ENCODE measurements at places on chromosomes 11 and 22.

DNA sequence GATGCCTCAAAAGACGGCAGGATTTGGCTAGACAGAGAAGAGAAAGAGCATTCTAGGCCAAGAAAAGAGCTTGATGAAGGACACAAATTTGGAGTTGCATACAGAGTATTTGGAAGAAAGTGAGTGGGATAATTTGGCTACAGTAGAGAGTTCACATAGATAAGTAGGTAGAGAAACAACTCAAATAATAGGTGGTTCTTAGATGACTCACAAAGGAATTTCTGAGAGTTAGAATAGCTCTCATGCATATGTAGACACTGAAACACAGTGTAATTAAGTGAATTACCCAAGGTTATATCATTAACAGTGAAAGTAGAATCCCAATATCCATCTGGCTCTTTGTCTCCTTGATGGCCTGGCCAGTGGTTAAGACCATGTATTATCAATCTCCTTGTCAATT lies 228.6 kb upstream of the DDI1 start:
- no peak for DNase-seq

DNA sequence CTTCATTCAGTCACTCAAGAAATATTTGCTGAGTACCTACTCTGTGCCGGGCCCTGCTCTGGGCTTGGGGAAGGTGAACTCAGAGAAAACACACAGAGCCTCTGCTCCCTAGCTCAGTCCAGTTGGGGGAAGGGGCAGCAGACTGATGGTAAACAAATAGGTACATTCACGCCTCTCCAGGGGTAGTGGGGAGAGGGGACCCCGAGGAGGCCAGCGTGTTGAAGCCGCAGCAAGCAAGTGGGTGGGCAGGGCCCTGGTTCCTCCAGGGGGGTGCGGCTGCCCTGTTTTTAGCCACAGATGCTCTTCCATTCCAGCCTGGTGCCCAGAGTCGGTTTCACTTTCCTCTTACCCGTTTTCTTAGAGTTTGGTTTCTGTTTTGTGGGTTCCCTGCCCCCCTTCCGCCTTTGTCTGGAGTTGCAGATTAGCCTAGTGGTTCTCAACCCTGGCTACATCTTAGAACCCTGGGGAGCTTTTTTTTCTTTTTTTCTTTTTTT lies 8.7 kb downstream of the DRAP1 start:
- DNase-seq, result no peak

DNA sequence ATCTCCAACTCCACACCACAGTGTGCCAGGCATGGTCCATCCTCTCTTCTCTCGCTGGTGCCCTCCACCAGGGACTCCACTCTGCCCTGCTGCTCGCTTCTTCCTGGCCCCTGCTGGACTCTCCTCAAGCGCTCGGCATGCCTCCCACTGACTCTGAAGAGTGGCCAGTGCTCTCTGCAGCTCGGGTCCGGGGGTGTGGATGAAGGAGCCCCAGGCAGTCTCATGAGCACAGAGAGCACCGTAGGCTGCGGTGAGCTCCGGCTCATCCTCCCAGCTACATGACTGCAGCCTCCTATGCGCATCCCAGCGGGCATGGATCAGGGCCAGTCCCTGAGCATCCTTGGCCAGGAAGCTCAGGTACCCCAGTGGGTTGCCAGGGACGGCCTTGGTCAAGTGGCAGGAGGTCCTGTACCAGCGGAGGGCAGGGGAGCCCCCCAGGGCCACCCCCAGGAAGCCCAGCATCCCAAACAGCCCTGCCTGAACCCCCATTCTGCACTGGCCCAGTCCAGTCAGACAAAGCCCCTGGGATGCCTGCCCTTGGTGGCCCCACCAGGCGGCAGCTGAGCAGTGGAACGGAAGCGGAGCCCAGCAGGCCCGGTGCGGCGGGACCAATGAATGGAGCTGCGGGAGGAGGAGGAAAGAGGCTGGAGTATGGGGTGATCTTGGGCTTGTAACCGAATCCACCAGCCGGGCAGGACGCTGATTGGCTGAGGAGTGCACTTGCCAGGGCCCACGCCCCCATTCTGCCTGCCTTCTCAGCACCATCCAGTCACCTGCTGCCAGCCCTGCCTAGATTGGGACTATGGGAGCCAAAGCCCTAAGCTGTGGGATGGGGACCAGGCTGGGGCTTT lies at the start of gene PLA2G3:
Gene PLA2G3 (minus strand): TSS at position 643 of the 851 bp plus-strand sequence. CDS start 154 bp downstream, at position 489.
- DNase-seq, result peak; percentile 97

GRCh38 chr11:134598368-134598767 lies 186.3 kb upstream of the B3GAT1 start:
- no peak for DNase-seq

GRCh38 chr11:66547662-66548009 lies 933 bp downstream of the ACTN3 start:
- no peak for DNase-seq

GRCh38 chr11:45141171-45141570 lies 5.3 kb upstream of the PRDM11 start:
- DNase-seq, result no peak

DNA sequence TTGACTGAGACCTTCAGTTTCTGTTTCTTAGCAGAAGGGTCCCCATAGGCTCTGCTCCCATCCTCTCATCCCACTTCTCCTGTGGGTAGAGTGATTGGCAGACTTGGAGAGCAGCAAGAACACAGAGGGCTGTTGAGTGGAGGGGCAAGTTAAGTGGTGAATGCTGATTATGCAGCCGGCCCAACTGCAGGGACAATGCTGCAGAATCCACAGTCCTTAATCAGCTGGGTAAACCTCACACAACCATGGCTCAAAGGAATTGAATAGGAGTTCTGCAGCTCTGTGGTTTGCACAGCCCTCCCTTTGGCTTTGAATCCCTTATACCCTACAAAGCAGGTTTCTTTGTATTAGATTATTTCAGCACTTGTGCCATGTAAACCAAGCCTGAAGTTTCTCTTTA lies 161.1 kb downstream of the NAV2 start:
- no peak for DNase-seq

GRCh38 chr11:103924166-103925013 lies 112.0 kb upstream of the DDI1 start:
- DNase-seq, result no peak

DNA sequence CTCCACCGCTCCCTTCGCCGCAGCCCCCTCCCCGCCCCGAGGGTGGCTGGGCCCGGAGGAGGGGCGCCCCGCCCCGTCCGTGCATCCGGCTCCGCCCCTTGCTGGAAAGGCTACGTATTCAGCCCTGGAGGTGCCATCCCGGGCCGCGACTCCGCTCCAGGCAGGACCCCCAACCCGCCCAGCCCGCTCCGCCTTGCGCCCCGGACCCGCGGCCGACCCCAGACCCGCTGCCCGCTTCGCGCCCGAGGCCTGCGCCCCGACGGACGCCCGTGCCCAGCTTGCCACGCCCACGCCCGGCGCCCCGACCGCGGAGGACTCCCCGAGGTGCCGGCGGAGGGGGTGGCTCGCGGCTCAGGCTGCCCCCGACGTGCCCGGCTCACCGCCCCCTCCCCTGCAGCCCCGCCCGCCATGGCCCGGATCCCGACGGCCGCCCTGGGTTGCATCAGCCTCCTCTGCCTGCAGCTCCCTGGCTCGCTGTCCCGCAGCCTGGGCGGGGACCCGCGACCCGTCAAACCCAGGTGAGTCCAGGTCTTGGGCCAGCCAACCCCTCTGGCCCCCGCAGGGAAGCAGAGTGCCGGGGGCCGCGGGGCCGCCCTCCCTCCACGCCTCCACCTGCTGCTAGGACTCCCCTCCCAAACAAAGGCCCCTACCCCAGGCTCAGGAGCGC lies at the start of gene ADM2:
Gene ADM2 (plus strand): TSS at position 104 of the 667 bp plus-strand sequence. CDS start 305 bp downstream, at position 409.
- DNase-seq, result no peak

DNA sequence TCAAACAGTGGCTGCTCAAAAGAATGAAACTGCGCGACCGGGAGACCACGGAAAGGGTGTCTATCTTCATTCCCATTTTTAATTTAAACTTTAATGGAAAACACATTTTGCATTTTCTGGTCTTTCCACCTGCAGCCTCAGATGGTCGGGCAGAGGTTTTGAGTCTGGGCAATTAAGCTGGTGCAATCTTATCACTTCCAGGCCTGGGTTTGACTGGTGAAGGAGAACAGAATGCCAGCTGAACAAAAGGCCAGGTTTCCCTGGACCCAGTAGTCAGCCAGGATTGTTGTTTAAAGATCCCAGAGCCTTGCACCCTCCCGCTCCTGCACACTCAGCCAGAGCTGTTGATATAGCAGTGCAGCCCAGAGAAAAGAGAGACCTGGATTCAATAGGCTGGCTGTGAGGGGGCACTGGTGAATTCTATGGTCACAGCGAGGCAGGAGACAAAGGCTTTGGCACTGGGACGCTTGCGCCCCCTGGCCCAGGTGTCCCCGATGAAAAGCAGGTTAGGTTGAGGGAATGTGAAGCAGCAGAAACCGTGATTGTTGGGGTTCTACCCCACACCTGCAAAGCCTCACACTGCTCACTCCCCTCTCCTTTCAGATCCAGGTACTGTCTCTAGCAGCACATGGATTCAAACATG lies 83.6 kb downstream of the FLI1 start:
- no peak for DNase-seq

DNA sequence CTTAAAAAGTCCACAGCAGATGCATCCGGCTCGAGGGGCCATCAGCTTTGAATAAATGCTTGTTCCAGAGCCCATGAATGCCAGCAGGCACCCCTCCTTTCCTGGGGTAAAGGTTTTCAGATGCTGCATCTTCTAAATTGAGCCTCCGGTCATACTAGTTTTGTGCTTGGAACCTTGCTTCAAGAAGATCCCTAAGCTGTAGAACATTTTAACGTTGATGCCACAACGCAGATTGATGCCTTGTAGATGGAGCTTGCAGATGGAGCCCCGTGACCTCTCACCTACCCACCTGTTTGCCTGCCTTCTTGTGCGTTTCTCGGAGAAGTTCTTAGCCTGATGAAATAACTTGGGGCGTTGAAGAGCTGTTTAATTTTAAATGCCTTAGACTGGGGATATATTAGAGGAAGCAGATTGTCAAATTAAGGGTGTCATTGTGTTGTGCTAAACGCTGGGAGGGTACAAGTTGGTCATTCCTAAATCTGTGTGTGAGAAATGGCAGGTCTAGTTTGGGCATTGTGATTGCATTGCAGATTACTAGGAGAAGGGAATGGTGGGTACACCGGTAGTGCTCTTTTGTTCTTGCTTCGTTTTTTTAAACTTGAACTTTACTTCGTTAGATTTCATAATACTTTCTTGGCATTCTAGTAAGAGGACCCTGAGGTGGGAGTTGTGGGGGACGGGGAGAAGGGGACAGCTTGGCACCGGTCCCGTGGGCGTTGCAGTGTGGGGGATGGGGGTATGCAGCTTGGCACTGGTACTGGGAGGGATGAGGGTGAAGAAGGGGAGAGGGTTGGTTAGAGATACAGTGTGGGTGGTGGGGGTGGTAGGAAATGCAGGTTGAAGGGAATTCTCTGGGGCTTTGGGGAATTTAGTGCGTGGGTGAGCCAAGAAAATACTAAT lies 1.9 kb downstream of the NEAT1 start:
- no peak for DNase-seq

Data from iPS DF 6.9 (cell line).